Stimulated activated CD4-positive, alpha-beta T cell treated with anti-CD3 and anti-CD28 coated beads, Interleukin-12 subunit alpha, Interleukin-12 subunit beta, amount 100 ng/mL, for 24 hours (primary cell): ENCODE measurements at places on chromosomes 12 and 14.

GRCh38 chr12:101857043-101857558, 20.3 kb upstream of the DRAM1 start:
- no peak for DNase-seq

- no peak for DNase-seq
Observed at GRCh38 chr14:88299865-88300530, 23.1 kb downstream of the KCNK10 start.

- no peak for DNase-seq
Observed at GRCh38 chr12:112370868-112371510, 11.2 kb downstream of the HECTD4 start.

DNA sequence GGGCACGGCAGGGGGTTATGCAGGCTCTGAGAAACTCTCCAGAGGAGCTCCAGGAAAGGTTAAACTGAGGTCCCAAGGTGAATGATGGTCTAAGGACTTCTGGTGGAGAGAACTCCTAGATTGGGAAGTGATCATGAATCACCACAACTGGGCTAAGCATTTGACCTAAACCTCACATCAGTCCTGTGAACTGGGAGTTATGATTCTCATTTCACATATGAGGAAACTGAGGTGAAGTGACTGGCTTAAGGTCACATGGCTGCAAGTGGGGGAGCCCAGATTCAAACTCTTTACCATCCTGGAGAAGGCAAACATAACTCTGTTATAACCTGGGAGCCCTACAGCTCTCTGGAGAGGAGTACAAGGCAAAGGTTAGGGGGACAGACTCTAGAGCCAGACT, 4.2 kb downstream of the RARG start:
- DNase-seq: no peak

GRCh38 chr12:30484658-30485057, 211.0 kb downstream of the IPO8 start:
- no peak for DNase-seq
